ENCODE measurements at places on chromosomes 12 and 14.
A peak's percentile ranks its signal among the peaks of the same experiment; 100 is the strongest.

DNA sequence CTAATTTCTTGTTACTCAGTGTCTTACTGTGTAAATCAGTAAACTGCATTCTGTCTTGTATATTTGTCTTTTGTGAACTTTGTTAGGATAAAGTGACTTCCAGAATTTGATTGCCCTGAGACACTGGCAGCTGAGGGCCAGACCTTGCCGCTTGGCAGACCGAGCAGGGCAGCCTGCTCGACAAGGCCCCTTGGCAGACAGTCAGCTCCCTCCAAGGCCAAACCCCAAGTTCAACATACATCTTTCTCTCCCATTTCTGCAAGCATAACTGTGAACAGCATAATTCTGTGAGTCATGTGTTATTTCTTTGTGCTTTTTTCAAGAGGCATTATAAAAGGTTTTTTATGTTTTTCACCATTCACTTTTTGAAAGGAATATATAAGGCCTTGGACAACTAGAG lies 39.2 kb upstream of the BMAL2 start:
- no peak for DNase-seq

DNA sequence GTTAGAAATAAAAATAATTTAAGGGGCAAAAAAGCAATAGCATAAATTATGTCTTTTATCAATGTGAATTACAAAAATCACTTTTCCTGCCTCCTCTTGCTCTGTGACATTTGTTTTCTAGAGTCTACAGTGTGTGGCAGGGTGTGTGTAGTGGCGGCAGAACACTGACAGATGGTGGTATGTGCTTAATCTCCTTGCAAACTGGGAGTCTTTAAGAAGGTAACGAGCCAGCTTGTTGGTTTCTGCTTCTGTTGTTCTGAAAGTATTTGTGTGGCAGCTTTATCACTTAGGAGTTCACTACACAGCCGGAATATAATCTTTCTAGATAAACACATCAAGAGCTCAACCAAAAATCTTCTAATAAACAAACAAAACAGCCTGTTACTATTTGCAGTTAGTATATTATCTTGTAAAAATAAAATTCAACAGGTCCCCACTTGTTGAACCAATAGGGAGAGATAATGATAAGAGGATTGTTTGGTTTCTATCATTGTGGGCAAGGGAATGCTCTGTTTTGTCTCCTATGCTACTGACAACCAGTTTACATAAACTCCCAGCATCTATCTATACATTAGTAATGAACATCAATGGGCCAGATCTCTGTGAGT lies 13.0 kb downstream of the CDKL1 start:
- DNase-seq, result no peak

- DNase-seq, result peak; percentile 73
These were observed at the start of gene TRMT61A for GRCh38 chr14:103528587-103529382. Gene TRMT61A, plus strand, starts transcription at chr14:103529196. Its CDS starts 783 bp downstream, at chr14:103529979.

DNA sequence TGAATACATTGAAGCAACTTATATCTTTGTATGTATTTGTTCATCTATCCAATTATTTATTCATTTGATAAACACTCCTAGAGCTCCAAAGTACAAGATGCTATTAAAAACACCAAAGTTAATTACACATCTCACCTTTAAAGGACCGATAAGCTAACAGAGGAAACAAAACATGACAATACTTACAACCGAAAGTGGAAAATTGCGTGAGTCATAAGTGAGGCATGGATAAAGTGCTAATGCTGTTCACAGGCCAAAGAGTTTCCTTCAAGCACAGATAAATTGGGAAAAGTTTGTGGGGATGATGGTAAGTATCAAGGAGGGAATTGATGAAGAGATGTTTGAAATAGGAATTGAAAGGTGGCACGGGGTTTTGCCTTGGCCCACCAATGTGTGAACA lies 172.8 kb upstream of the KITLG start:
- DNase-seq, result no peak

DNA sequence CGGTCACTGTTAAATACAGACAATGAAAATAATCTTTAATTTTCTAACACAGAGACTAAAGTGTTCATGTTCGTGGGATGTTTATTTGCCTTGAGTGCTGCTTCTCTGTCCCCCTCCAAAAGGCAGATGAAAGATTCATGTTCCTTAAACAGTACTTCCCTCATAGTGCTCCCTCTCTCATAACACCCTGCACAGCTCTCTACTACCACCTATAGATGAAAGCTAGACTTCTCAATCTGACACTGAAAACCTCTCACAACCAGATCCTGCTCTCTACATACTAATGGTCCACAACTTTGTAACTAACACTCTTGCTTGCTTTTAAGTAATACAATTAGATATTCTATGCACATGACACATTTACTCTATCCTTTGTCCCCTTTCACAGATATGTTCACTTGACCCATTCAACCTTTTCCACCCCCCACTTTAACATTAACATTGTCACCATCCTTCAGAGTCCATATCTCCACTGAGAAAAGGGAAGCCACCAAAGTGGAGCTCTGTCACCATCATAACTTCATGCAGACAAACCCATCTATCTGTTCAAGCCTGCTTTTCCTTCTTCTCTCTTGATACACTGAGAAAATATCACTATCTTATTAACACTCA lies 266.4 kb upstream of the USP15 start:
- peak; percentile 20 for DNase-seq

DNA sequence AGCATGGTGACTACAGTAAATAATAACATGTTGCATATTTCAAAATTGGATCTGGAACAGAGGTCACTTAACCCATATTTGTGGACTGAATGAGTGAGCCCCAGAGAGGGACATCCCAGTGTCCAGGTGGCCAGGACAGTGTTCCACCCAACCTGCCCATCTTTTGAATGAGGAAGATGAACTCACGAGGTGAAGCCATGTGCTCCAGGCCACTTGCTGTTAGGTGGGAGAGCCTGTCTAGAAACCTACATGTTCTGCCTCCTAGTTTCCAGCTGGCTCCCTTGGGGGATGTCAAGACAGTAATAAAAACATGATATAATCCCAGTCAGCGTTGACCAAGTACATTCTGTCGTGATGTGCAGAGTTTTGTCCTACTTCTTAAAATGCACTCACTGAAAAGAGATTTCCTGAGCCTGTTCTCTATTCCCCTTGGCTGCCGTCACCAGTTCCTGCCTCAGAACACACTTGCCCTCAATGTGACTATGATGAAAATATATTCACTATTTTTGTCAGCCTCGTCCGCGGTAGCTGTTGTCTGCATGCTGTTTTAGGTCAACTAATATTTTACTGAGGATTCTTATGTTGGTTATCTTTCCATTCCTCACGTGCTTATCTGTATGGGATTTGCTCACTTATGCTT lies 25.7 kb downstream of the TSPAN9 start:
- DNase-seq, result no peak

- DNase-seq, result no peak
These were observed 124.5 kb downstream of the KSR2 start for GRCh38 chr12:117844114-117844830.

DNA sequence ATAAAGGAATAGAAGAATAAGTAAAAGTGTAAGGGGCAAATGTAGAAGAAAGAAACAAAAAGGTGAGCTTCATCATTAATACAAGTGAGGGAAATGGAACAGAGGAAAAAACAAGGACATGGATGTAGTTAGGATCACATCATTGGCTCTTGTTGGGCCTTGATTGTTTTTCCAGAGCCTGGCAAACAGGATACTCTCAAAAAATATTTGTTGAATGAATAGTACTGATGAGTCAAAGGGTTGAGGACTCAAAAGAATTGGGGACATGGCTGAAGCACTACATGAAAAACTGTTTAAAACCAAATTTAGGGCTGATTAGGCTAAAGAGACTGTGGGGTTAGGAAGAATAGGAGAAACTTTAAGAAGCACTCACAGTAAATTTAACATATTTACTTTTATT lies 11.4 kb upstream of the SRP54 start:
- DNase-seq, result no peak

DNA sequence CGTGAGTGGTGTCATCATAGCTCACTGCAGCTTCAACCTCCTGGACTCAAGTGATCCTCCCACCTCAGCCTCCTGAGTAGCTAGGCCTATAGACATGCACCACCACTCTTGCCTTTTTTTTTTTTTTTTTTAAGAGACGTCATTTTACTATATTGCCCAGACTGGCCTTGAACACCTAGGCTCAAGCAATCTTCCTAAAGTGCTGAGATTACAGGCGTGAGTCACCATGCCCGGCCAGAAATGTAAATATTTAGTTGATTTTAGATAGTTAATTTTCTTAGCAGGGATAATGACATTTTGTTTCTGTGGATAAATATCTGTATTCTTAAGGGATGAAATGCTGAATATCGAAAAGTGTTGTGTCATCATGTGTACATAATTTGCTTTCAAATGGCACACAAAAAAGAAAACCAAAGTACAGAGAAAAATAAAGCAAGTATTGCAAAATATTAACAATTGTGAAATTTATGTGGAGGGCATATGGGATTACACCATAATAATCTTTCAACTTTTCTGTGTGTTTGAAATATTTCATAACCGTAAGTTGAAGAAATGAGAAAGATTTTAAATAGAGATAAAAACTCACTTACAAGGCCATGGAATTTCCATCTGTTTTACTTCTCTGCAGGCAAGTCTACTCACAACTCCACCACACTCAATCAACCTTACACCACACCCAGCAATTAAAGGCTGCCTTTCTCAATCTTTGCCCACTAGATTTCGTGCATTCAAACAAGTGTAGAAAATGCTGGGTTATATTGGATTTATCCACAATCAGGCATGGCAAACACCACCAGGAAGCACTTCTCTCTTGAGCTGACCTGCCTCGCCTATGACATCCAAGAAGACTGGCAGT lies 93.7 kb downstream of the SPTSSA start:
- DNase-seq, result no peak

GRCh38 chr12:108253540-108253939 lies 85.6 kb downstream of the CMKLR1 start:
- no peak for DNase-seq

GRCh38 chr12:42586268-42586667 lies 3.3 kb downstream of the PRICKLE1 start:
- DNase-seq, result no peak

DNA sequence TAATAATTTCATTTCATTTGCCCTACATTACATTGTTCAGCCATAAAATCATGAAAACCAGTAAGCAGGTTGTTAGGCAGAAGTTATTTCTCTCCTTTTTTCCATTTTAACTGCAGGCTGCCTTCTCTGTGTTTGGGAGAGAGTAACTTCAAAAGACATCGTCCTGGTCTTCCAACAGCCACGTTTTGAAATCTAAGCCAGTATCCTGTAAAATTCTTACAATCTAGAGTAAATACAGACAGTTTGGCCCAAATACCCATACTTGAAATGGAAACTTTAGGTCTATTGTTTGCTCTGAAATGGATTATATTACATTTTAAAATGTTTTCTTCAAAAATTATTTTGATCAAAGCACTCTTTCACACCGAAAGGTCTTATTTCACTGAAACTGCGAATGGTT lies 66.1 kb upstream of the SLCO1C1 start:
- no peak for DNase-seq

GRCh38 chr12:78870539-78870938 lies 6.0 kb downstream of the SYT1 start:
- DNase-seq, result no peak

- no peak for DNase-seq
These were observed 41.9 kb upstream of the BDKRB2 start for GRCh38 chr14:96162741-96163140.

DNA sequence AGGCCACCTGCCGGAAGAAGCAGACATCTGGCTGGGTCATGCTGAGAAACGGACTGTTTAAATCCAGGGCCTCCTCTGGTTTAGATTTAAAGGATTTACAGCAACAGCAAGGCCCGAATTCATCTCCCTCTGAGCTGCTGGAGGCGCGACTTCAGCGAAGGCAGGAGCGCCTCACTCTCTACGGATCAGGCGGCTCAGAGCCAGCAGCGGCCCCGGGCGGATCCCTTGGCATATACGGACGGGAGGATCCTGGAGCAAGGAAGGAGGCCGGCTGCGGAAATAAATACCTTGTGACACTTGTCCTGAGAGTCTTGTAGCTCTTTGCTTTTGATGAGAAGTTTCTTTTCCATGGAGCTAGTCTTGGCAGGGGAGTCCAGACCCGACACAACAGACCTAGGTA lies 92.4 kb downstream of the CIT start:
- DNase-seq, result no peak

DNA sequence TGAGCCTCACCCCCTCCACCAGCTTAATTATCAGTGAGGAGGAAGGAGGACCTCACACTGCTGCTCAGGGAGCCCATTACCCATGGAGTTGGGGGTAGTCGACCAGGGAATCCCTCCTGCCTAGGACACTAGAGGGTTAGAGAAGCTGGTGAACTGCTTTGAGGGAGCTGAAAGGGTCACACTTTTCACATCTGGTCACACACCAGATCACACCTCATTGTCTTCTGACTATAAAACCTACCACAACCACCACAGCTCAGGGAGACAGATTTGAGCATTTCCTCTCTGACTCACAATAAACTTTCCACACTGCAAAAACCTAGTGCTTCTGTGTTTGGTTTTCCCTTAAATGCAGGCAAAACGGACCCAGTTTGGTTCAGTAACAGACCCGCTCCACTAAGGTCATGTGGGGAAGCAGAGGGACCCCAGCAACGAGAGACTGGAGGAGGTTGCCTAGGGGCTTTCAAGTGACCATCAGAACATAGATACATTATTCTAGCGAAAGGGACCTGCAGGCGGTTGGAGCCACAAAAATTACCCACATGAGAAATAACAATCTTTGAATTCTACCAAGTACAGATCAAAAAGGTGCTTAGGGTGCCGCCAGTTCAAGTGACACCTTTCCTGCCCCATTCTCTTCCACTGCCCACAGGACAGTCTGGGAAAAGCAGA lies 151.4 kb upstream of the AVPR1A start:
- DNase-seq, result peak; percentile 15

DNA sequence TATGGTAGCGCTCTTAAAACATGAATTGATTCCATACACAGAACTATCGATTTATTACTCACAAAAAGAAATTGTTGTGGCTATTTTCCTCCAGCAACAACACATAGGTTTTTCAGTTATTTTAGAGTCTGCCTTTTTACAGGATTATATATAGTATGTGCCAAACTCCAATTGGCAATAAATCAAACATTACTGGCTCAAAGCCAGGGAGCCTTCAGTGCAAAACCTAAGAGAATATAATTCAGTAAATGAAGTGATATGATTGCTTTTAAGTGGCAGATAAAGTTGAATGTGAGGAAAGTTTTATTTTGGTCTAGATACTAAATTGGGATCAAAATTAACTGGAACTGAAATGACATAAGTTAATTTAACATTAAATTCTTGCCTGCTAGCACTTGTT lies 234.8 kb downstream of the PIK3C2G start:
- no peak for DNase-seq

GRCh38 chr12:95335948-95336347 lies 118.3 kb downstream of the VEZT start:
- no peak for DNase-seq

- no peak for DNase-seq
These were observed 368.3 kb downstream of the ADGRD1 start for GRCh38 chr12:131321988-131322387.

DNA sequence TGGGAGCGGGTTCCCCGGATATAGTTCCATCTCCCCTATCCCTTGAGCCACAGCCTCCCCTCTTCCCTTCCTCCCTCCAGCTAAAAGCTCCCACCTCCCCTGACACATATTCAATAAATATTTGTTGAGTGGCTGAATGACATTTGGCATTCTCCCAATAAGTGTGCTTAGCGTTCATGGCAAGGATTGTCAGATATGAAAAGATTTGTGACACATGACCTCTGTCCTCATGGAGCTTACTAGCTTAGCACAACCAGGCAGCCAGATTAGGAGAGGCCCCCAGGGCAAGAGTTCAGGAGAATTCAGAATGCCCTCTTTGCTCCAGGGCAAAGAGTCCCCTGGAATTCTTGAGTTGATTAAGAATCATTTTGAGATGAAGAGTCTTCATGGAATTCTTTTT lies 22.5 kb upstream of the SLC6A12 start:
- no peak for DNase-seq

Measured in activated CD4-positive, alpha-beta T cell treated with anti-CD3 and anti-CD28 coated beads, Interleukin-2, Interleukin-4, amounts not matched to agents 100 ng/mL and 50 ng/mL, durations not matched to agents 16 hours and 8 hours (primary cell).